ENCODE measurements at places on chromosomes 4 and X.

DNA sequence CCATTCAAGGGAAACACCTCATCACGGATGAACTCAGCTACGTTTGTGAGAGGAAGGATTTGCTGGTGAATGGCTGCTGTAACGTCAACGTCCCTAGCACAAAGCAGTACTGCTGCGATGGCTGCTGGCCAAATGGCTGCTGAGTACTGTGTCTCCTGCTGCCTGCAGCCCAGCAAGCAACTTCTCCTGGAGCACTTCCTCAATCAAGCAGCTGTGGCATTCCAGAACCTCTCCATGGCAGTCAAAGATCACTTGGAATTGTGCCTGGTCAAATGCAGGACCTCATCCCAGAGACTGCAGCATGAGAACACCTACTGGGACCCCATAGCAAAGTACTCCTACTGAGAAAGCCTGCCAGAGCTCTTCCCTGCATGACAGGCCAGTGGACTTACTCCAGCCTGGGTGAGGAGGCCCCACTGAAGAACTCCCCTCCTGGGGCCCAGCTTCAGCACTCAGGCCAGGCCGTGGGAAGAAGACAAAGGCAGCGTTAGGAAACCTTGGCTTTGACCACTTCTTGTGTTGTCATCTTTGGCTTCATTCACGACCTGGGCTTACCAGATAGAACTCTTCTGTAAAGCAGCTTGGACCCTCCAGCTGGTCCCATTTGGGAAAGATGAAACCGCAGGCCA lies 244.3 kb downstream of the RBMX2 start:
- no peak for DNase-seq

GRCh38 chrX:57902633-57903032 lies 7.6 kb downstream of the ZXDA start:
- DNase-seq, result no peak

DNA sequence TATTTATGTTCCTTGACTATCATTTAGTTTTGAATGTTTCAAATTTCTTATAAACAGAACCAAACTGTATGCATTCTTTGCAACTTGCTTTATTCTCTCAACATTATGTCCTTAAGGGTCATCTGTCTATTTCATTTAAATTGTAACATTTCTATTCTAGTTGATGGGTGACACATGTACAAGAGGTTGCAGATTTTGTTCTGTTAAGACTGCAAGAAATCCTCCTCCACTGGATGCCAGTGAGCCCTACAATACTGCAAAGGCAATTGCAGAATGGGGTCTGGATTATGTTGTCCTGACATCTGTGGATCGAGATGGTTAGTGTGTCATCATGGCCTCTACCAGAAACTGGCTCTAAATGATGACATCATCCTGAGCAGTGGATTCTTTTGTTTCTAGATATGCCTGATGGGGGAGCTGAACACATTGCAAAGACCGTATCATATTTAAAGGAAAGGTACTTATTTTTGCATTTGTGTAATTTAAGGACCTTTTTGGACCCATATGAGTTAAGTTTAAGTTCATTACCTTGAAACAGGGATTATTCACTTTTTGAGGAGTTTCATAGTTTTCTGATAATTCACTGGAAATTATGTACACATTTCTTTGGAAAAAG lies 6.1 kb downstream of the LIAS start:
- DNase-seq, result no peak

GRCh38 chr4:78767350-78767749 lies 8.8 kb upstream of the BMP2K start:
- DNase-seq, result no peak

DNA sequence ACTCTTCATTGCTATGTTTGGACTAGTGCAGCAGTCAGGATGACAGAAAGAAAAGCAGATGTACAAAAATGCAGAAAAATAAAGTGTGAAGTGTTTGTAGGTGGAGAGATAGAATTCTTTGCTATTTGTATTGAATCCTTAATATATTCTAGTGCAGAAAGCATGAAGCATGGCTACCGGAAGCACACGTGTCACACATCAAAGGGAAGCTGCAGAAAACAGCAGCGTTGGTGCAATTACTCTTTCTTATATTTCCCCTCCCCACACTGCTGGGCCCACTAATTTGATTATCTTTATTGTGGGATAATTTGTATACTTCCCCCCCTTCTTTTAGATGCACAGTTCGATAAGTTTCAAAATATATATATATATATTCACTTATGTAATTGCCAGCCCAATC lies 35.9 kb upstream of the TAPT1 start:
- DNase-seq, result no peak

DNA sequence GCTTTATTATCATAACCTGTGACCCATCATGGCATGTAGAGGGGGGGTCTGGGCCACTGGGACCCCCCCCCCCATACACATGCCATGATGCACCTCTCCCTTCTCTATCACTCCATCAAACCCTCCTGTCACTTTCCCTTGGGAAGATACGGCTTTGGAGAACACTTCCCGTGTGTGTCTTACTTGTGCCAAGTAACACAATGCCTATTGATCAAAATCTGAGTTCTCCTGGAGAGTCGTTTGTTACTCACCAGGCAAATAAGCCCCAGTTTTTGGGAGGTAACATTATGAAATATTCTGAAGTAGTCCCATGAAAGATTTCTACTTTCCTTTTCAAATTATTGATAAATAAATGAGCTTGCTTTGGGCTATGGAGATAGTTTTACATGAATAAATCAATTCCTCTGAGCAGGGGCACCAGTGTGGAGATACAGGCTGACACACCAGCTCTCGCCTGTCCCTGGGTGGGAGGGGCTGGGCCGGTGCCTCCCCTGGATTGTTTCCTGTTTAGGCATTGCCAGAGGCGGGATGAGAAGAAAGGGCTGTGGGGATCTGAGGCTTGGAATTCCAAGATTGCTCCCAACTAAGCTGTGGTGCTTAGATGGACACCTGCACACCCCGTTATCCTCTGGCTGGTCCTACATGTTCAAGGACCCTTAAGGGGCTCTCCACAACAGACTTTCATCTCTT lies 63.2 kb upstream of the WWC2 start:
- no peak for DNase-seq

DNA sequence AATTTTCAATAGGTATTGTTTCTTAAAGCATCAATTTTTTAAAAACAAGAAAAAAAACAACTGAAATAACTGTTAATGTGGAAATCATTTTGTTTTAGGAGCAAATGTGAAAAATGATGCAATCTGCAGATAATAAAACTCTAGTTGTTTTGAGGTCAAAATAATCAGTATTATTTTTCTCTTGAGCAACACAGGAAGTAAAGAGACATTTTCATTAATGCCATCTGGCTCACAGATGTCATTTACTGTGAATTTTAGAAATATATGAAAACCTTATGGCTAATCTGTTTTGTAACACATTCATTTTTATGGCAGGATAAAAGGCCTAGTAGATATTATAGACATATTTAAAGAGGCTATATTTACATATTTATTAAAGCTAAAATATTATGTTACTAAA lies 141.6 kb downstream of the PCDH18 start:
- DNase-seq, result no peak

DNA sequence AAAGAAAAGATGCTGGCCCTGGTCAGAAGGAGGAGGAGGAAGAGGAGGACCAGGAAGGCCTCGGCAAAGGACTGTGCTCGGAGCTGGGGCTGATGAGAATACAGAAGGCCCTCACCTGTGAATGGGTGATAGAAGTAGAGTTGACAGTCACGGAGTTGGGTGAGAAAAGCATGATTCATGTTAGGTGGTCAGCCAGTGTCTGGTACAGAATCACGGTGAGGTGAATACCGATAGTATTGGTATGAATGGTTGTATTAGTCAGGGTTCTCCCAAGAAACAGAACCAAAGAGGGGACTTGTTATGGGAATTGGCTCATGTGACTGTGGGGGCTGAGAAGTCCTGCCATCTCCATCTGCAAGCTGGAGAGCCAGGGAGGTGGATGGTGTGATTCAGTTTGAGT lies 32.5 kb upstream of the FAM156A start:
- no peak for DNase-seq

- no peak for DNase-seq
These were observed 6.5 kb downstream of the SHOX start for GRCh38 chrX:636981-637659.

GRCh38 chr4:123096038-123096437 lies 173.6 kb upstream of the NUDT6 start:
- DNase-seq, result no peak

DNA sequence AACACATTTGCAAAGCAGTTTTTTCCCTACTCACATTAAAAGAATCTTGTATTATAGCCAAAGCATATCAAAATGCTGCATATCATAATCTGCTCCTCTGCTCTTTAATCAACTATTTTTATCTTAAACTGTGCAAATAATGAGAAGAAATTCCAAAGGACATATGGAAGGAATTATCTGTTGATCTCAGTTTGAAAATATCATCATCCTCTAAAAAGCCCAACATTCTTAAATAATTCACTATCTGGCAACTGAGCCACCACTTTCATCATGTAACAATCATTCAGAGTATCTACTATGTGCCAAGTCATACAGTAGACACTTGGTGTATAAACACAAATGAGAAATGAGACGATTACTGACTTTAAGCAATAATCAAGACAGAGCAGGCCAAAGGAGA lies 63.0 kb downstream of the PRSS12 start:
- no peak for DNase-seq

DNA sequence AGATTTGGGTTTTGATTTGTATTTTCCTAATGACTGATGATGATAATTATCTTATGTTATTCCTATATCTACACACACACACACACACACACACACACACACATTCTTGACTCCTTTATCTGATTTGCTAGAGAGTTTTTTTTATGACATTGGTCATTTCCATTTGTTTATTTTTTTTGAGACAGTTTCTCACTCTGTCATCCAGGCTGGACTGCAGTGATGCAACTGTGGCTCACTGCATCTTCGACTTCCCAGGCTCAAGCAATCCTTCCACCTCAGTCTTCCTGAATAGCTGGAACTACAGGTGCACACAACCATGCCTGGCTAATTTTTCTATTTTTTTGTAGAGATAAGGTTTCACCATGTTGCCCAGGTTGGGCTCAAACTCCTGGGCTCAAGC lies 6.7 kb downstream of the ZNF81 start:
- no peak for DNase-seq

DNA sequence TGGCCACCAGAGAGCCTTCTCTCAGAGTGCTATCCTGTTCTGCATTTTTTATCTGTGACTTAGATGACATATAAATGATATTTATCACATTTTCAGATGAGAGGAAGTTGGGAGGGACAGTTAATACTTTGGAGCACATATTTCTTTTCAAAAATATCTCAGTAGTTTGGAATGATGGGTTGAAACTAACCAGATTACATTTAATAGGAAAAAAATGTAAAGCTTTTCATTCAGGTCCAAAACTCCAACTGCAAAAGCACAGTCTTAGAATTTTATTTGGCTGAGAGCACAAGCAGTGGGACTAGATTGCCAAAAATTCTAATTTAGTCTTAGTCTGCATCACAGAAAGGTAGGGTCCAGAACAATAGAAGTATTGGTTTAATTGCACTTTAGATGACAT lies 248.2 kb upstream of the TEX13A start:
- no peak for DNase-seq

DNA sequence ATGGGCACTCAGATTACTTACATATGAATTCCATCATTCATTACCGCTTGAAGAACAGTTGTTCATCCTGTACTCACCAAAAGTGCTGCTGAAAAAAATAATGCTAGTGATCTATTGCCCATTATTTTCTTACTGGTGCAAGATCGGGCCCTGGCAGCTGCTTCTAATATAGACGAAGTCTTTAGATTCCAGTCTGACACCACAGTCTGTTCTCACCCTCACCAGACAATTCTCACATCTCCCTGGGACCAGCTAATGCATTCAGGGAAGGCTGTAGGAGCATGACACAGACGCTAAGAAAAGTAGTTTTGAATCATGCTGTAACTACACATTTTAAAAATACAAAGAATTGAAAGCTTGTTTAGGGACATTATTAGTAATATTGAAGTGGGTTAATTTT lies 13.8 kb downstream of the GEMIN8 start:
- no peak for DNase-seq

DNA sequence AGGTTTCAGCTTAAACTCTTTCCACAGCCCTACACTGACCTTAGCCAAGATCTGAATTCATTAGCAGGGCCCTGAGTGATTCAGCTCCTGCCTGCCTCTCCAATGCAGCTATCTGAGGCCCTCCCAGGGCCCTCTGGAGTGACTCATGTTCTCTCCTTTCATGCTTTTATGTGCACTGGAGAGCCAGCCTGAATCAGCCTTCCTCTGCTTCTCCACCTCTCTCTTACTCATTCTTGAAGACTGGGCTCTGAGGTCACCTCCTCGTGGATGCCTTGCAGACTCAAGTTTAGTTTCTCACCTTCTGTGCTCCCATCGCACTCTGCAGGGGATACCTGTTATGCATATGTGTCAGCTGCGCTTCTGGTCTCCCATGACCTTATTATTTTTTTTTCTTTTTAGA lies 3.1 kb upstream of the OCIAD2 start:
- no peak for DNase-seq

DNA sequence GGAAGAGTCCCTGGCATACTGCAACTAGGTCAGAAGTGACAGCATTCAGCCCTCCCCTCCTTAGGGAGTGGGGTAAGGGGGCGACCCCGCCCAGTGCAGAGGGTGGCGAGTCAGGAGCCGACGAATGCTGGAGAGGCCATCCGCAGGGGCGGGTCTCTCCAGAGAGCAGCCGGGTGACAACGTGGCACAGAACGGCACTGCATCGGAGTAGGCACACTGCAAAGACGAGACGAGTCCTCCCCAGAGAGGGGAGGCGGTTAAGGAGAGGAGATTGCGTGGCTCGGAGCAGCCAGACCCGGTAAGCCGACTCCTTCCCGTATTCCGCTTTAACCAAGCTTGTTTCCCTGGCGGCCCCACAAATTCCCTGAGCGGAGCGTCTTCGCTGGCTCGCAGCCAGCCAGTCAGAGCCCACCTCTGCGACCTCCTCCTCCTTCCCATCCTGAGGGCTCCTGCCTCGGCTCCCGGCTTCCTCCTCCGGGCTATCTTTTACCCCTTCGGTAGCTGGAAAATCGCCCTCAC lies 54.9 kb downstream of the LINC00632 start:
- peak; percentile 3 for DNase-seq

GRCh38 chrX:29431895-29432294 lies 783.5 kb upstream of the MAGEB2 start:
- no peak for DNase-seq

- DNase-seq, result no peak
These were observed 207.0 kb downstream of the NSUN7 start for GRCh38 chr4:40956721-40957255.

GRCh38 chrX:96704629-96705028 lies 20.0 kb downstream of the DIAPH2 start:
- no peak for DNase-seq

DNA sequence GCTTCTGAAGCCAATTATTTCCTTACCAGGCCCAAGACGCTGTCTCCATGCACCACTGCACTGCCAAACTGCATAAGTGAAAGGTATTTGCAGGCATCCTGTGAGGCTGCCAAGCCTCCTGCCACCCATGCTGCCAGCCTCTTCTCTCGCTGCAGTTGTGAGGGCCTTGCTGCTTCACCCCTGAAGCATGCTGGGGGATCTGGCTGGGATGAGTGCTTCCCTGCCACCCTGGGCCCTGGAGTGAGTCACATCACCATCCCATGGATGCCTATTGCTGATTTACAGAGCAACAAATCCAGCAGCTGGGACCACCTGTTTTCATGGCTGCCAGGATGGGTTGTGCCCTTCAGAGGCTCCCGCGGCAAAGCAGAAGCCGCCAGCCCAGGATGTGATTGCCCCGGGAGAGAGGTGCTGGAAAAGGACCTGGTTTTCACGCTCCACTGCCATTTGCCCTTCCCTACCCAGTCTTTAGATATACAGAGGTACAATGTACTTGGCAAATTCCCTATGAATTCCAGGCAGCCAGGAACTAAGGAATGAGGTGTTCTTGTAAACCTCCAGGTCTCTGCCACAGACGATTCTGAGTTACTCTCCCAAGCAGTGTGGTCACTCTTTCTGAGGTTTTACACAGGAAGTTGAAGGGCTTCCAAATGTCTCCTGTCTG lies 41.5 kb upstream of the PTCHD1 start:
- no peak for DNase-seq

All from NCI-H1092 treated with DMSO at 0.1 percent for 48 hours (cell line).